ENCODE measurements at places on chromosomes 5 and 9. TPM values are rescaled to one million over a fixed set of nuclear protein-coding genes. Genes with fewer than 3 reads are reported as not detected.

Gene APBA1
- 1.9 TPM for total RNA-seq

Gene ADAM19
- 97.1 TPM for total RNA-seq

Gene CCDC192
- total RNA-seq = not detected

Gene HK3
- total RNA-seq = 4.3 TPM

Gene TAF11L12
- not detected for total RNA-seq

Gene FRRS1L
- 0.81 TPM for total RNA-seq

Gene FRMD3
- total RNA-seq = 123 TPM

Gene OR1J2
- total RNA-seq = not detected

Gene SCGB3A1
- total RNA-seq = not detected

Gene LCN6
- total RNA-seq = 4.5 TPM

Gene DHX29
- total RNA-seq = 18.0 TPM

Gene C5orf58
- not detected for total RNA-seq

Gene DND1
- total RNA-seq = 0.48 TPM
